ENCODE measurements at places on chromosomes 11 and 22.
A peak's percentile ranks its signal among the peaks of the same experiment; 100 is the strongest.

GRCh38 chr11:108148556-108148955 is 27.2 kb downstream of the ACAT1 start:
- no peak for DNase-seq

DNA sequence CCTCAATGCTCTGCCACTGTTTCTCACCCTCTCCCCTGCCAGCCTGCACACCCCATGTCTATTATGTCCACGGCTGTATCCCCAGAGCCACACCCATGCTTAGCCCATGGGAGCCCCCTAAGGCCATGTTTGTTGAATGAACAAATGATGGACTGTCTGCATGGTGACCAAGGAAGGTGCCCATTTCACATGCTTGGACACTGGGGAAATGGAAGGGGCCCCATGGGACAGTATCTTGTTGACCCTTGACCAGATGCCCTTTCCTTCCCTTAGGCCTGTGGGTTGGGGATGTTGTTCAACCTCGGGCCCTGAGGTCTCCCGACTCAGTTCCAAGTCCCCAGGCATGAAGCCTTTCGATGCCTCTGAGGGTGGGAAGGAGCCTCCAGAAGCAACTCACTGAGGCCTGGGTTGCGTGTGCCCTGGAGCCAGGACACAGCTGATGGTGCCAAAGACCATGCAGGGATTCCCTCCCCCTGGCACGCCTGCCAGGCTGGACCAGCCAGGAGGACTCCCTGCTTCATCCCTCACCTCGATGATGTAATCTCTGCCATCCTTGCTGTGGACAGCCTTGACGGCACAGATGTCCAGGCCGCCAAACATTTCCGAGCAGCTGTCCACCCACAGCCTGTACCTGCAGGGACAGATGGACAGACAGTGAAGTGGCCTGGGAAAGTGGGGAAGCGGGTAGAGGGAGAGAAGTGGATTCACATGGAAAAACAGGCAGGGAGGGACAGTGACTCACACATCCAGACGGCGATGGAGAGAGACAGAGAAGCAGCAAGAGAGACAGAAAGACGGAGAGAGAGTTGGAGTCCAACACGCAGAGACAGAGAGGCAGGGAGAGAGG is 58.9 kb downstream of the FBXO7 start:
- no peak for DNase-seq

DNA sequence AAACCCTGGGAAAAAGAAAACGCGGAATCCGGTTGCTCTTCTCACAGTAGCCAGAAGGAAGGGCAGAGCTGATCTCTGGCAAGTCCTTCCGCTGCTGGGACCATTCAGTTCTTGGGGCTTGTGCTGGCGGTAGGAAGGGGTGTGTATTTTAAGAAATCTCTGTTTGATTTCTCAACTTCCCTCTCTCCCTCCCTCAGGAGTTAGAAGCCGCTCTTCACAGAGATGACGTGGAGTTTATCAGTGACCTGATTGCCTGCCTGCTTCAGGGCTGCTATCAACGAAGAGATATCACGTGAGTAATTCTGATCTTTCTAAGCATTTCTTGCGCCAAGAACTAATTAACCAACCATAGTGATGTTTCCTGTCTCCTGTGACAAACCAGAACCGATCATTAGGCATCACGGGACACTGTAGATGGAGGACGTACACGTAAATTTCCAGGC is 85.9 kb upstream of the SLC25A18 start:
- peak; percentile 88 for DNase-seq

DNA sequence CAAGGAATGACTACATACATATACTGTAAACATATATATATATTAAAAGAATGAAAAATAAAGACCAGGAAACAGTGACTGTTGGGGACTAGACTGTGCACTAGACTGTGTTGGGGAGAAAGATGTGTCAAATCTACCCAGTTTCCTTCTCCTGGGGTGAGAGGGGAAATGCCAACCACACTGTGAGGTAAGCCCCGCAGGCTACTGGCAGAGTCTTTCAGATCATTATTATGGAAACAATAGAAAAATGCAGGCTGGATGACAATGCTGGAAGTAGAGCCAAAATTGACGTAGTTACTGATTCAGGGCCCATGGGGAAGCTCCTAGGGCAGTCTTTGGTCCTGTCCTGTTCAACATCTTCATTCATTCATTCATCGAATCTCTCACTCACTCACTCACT is 101.4 kb downstream of the C11orf58 start:
- no peak for DNase-seq

GRCh38 chr11:31960126-31960525 is 130.7 kb upstream of the RCN1 start:
- DNase-seq = no peak

GRCh38 chr11:46036969-46037368 is 84.3 kb downstream of the PHF21A start:
- no peak for DNase-seq

GRCh38 chr11:121328176-121328966 is 35.8 kb downstream of the SC5D start:
- no peak for DNase-seq

DNA sequence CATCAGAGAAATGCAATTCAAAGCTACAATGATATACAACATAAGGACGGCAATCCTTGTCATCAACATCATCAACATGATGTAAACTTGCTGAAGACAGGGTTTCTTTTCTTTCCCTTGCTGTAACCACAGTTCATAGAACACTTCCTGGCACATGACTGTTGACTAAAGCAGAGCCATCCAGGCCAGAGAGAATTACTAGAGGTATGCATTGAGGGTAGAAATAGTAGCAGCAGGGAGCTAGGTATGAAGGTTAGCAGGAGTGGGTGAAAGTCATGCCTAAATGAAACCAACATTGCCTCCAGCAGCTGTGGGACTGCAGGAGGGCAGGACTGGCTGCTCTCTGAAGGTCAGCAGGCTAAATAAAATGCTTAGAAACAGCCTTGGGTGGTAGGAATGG is 103.7 kb downstream of the LRRC32 start:
- DNase-seq = no peak

DNA sequence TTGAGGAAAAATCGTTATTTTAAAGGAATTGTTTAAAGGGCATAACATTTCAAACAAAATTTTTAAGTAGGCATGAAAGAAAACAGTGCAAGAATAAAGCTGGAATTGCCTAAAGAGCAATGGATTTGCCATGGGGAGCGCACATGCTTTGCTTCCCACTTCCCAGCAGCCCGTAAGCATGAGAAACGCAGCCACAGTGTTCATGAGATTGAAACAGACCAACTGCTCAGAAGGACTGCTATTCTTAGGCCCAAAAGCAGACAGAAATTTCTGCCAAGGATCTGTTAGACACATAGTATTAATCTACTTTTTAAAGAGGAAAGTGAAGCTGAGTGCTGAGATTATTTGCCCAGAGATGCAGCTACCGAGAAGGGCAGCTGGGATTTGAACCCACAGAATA is 34.2 kb upstream of the TSKU start:
- DNase-seq = no peak

GRCh38 chr22:25890651-25891050 is 148.7 kb downstream of the MYO18B start:
- DNase-seq = no peak

GRCh38 chr11:119210050-119210449 is 3.9 kb downstream of the CBL start:
- DNase-seq = no peak

DNA sequence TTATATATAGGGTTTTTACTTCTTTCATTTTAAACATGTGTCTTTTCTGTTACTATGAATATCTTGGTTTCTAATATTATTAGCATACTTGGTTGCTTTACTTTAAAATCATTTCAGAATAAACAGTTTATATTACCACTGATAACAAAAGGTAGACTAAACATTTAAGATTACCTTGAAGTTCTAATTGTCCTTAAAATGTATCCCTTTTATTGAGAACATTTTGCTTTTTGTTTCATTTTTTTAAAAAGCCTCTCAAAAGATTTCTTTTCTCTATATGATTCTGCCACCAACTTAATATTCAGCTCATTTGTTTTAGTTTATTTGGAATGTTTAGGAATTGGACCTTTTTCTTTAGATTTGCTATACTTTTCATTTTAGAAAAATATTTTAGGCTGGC is 39.6 kb downstream of the MED15 start:
- DNase-seq = no peak

DNA sequence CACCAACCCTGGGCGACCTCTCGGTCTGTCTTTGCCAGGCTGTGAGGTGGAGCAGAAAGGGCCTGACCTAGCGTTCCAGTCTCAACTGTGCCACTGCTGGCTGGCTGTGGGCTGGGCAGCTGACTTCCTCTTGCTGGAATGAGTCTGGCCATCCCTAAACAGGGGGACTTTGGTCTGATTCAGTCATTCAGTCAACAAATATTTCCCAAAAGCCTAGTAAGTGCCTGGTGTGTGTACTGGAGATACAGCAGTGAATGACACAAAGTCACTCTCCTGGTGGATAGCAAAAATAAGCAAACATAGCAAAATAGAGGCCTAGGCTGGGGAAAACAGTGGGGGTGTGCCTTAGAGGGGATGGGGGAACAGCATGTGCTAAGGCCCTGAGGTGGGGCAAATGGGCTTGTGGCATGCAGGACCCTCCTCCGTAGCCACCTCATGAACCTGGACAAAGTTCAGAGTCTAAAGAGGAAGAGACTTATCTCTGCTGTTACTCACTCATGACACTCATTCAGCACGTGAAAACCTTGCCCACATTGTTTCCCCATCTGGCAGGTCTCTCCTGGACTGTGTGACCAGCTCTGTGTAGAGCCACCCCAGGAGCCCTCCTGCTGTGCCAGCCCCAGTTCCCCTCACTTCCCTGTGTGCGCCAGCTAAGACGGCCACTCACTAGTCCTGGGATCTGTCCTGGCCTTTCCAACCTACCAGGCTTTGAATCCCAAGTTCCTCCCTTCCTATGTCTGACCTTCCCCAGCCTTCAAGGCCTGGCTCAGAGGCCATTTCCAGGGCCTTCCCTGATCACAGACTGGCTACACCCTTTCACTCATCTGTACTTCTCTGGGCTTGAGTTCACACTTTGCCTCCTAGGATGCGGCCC is 4.7 kb downstream of the GUCD1 start:
- peak; percentile 58 for DNase-seq

GRCh38 chr11:44743959-44744557 is 17.3 kb downstream of the TSPAN18 start:
- no peak for DNase-seq

DNA sequence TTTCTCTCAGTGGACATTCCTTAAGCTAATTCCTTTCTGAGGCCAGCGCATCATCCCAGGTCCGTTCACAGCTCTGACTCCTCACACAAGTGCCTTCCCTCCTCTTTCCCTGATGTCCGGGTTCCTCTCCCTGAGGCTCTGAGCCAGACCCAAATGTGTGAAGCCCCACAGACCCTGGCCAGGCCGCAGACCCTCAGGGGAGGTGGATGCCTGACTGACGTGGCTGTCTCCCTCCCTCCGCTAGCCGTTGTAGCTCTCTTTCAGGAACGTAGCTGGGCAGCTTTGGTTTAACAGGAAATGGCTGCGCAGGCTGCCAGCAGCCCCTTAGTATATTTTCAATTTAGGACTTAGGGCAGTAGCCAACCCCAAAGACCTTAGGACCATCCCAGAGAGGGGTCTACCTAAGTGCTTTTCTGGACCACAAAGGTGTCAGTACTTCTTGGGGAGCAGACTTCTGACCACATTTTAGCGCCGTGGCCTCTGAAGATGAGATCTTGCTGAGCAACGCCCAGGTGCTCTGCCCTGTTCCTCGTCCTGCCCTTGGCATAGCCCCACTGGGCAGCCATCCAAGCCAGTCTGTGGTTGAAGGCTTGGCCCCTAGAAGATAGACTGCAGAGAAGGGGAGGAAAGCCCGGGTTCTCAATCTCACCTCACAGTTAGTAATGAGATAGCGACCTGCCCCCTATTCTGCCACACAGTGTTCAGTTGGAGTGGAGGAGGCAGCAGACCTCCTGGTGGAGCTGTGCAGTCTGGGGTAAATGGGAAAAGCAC is 27.0 kb downstream of the MYBPC3 start:
- DNase-seq = no peak

DNA sequence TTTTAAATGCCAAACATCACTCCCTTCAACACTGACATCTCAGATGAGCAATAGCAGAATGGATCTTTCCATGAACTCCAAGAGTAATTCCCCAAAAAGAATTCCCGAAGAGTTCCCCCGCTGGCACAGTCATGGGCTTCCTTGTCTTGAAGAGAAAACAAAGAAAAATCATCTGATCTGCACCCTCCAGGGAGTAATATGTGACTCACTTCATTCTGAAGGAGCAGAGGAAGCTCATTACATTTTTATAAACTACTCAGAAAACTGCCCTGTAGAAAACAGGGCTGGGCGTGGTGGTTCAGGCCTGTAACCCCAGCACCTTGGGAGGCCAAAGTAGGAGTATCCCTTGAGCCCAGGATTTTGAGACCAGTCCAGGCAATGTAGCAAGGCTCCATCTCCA is 35.7 kb downstream of the CELSR1 start:
- DNase-seq = no peak

GRCh38 chr11:1402355-1403077 is 12.8 kb downstream of the BRSK2 start:
- no peak for DNase-seq

DNA sequence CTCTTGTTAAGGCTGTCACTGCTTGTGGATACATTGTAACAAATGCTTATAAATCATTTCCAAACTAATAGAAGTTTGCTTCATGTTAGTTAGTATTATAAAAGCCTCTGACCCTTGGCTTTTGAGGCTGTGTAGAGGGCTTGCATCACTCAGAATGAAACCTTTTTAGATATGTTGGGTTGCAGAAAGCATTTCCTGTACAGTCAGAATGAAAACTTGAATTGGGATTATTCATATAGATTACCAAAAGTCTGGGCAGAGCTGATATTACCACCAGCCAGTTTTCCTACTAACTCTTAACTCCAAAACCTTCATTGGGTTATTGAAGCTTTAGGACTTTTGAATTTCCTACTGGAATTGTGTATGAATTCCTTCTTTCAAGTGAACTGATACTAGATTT is 12.0 kb downstream of the KMT2A start:
- DNase-seq = peak; percentile 54

GRCh38 chr11:26247340-26247739 is 84.6 kb upstream of the ANO3 start:
- DNase-seq = no peak

DNA sequence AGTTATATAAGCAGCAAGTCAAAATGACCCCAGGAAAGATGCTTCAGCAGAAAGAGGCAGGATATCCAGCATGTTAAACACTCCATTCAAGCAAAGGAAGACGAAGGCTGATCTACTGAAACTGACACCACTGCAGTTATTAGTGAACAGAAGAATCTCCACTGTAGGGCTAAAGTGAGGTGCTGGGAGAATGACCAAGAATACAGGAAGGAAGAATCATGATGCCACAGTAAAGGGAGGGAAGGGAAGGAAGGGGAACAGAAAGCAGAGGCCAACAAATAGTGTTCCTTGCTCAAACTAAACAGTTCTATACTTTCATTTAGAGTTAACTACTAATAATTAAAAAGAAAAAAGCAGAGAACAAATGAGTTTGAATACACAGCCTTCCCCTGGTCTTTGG is 92.5 kb downstream of the SIK3 start:
- DNase-seq = peak; percentile 68

GRCh38 chr22:44962741-44963454 is 46.9 kb downstream of the PHF21B start:
- DNase-seq = no peak

- no peak for DNase-seq
Observed at GRCh38 chr11:57566905-57567514, 462 bp downstream of the UBE2L6 start.
